ENCODE measurements at places on chromosomes 4 and X.

DNA sequence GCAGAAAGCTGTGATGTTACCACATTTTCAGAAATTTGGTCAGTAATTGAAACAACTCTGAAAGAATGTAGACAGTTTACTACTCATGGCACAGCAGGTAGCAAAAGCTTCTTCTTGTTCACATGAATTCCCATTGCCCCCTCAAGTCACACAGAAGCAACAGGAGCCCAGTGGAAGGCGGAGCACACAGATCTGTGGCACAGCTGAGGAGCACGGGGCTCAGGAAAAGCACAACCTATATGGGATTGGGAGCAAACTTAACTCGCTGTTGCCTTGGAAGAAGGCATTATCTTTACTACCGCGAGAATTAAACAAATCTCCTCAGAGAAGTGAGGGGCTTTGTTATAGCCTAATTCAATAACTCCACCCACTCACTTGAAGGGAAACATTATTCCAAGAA, 358.5 kb downstream of the SPOCK3 start:
- no peak for DNase-seq

GRCh38 chrX:135421932-135422809, at the start of gene SMIM10L2A:
SMIM10L2A (plus strand) TSS chrX:135421944; CDS start chrX:135422132, 188 bp downstream.
- DNase-seq = no peak

DNA sequence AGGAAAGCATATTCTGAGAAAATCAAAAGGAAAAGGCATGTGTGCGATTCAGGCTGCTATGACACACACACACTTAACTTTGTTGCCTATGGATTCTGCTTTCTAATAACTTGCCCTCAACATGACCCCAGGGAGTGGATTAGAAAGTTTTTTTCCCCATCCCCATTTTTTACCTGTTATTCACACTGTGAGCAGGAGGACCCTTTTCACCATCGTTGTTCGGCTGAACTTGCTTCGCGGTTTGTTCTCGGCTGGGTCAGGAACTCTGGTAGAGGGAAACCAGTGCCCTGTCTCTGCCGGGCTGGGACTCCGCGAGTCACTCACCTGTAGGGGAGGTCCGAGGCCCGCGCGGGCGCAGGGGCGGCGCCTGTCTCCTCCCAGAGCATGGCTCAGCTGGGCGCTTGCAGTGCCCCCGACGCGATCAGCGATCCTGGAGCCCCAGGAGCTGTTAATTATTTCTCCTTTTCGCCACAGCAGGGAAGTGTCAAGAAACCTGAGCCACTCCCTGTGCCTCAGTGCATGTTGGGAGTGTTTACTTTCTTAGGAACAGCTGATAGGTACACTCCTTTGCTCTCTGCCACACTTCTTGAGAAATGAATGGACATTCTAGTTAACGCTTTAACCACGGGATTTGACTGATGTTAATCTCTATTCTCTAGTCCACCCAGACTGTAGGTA, at the start of gene RASSF6:
Gene RASSF6, minus strand, starts transcription at position 322 of the 678 bp plus-strand sequence. CDS start 8,641 bp downstream, outside the sequence.
- no peak for DNase-seq

DNA sequence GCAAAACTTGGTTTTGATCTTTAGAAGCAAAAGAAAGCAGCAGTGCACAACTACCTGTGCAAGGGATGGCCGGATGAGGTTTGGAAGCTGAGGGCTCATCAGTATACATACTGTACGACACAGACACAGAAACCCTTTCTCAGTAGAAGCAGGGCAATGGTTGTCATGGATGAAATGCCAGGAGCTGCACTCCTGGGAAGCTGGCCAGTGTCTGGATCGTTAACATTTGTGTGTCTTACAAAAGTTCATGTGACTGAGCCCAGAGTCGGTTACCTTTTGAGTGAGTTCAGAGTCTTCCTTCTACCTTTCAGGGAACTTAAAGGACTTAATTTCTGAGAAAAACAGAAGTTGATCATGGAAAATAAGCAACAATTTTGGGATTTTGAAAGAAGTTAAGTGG, 230.3 kb downstream of the APBB2 start:
- no peak for DNase-seq

DNA sequence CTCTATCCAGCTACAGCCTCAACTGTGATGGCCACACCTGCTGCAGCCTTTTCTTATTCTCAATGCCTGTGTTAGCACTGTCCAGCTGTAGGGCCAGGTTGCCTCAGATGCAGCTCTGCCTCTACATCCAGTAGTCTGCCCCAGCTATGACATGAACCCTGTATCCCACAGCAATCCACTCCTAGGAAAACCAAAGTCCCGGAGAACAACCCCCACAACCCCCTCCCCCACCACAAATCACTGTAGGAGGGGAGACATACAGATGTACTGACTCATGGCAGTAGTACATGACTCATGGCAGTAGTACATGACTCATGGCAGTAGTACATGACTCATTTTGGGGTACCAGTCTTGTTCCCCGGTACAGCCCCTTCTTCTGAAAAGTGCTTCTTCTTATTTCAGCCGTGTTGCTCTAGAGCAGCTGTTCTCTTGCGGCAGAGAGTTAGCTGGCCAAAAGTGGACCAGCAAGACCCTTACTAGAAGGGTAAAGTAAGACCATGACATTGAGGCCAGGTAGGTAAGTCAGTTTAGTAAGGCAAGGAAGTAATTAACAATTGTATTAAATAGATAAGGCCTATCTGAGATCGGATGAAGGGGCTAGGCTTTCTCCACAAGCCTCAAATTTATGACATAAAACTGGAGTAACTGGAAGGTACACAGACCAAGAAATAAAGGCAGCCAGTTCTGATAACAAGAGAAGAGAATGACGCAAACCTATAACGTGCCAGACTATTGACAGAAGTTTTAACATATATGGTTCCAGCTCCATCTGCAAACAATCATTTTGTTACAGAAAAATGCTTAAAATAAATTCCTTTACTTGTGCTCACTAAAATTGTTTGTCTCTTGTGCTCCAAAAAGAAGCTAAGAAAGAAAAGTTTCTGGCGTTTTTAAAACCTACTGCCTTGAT, 221.4 kb downstream of the TACR3 start:
- DNase-seq = no peak

- no peak for DNase-seq
Measured at GRCh38 chr4:128661479-128661878, 148.0 kb upstream of the JADE1 start.

DNA sequence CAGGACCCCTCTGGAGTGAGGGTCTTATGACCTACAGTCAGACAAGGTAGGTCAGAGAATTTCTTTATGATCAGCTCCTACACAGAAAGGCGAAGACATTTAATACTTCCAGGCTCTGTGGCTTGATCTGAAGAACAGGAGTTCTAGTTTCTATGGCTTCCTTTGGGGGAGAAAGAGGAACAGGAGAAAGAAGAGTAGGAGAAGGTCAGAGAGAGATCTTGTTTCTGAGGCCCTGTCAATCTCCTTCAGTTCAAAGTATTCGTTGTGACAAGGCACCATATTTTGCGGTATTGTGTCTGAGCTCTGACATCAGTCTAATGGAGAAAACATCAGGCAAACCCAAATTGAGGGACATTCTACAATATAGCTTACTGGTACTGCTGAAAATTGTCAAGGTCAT, 16.7 kb downstream of the TMSB4X start:
- no peak for DNase-seq

DNA sequence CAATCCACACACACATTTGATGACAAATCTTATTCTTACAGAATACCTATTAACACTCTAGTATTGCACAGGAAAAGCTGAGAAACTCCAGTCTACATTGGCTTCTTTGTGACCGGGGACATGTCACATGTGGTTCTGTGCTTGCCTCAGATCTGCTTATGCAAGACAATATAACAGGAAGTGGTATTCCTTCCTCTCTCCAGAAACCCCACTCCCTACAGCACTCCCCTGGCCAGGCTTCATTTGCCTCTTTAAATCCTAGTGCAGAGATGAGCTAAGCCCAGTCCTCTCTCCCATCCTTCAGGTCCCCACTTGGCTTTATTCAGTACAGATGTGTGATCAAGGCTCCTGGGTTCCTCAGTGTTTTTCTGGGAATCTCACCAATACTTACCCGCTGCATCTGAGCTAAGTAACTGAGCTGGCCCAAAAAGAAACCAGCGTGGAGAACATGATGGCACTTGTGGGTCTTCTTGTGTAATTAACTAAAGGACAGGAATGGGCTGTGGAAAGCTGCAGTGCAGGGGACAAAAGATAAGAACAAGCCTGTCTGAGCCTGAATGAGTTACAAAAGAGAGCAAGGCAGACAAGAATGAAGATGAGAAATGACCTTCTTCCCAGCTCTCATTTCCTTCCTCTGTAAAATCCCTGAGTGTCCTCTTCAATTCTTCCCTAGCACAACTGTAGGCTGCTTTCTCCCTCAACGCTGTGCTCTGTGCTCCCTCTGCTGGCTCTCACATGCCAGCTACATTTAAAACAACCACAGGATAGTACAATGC, 105.6 kb downstream of the HNRNPD start:
- peak; percentile 85 for DNase-seq

GRCh38 chrX:129719268-129719667, 19.5 kb upstream of the XPNPEP2 start:
- no peak for DNase-seq

DNA sequence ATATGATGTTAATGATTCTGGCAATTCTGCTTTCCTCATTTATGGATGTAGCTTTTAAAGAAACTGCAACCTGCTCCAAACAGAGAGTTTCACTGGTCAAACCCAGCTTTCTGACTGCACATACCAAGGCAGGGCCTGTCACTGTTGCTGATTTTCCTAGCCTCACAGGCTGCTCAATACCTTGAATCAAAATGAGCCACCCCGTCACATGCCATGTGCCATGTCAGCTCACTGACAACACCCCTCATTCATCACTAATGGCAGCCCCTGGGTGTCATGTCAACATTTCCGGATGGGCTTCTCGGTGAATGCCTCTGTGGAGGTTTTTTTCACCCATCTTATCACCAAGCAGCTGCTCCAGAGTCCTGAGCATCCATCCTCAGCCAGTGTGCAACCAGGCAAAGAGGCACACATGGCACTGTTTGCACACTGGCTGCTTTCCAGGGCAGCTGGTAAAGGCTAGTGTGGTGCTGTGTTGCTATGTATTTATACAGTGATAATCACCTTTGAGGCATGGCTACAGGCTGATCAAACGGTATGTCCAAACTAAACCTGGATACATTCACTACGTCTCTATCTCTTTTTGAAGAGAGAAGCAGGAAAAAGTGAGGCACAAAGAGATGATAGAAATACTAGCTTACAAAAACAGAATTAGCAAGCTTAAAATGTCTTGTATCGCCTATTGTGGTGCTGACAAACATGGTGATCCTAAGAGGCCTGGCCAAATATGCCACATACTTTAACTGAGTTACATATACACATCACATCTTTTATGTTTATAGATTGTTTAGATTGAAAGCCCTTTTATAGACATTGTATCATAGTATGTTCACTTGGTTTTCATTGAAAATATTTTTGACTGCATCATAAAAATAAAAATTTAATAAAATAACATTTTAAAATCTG, 94.6 kb upstream of the INPP4B start:
- no peak for DNase-seq

DNA sequence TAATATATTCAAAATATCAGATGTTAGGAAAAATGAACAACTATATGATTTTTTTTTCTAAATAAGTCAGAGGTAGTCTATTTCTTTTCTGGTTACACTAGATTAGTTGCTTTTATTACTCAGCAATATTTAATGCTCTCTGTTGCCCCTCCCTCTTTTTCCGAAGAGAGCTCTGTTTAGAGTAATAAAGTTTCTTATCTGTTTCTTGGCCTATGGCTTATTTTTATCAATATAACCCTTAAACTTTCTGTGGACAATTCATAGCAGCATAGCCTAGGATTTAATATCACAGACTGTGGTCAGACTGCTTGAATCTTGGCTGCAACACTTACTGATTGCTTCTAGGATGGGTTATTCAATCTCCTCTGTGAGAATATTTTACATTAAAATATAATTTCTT, 2315.4 kb upstream of the AGA start:
- DNase-seq = no peak

- no peak for DNase-seq
Measured at GRCh38 chrX:981791-982626, 230.4 kb downstream of the CRLF2 start.

DNA sequence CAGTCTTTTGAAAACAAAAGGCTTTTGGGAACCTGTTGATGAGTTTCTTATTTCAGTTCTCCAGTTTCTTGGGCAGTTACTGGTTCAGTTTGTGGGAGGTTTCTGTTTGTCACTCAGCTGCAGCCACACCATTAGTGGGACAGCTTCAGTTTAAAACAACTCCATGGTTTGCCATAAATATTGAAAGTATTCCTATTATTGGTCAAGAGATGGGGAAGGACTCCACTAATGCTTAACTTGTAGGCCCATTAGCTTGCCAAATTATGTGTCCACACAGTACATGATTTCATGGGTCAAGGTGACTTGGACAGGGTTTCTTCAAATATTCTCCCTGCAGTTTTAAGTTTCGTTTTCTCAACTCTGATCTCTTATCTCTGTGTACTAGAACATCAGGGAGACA, 15.5 kb upstream of the ASIC5 start:
- no peak for DNase-seq

DNA sequence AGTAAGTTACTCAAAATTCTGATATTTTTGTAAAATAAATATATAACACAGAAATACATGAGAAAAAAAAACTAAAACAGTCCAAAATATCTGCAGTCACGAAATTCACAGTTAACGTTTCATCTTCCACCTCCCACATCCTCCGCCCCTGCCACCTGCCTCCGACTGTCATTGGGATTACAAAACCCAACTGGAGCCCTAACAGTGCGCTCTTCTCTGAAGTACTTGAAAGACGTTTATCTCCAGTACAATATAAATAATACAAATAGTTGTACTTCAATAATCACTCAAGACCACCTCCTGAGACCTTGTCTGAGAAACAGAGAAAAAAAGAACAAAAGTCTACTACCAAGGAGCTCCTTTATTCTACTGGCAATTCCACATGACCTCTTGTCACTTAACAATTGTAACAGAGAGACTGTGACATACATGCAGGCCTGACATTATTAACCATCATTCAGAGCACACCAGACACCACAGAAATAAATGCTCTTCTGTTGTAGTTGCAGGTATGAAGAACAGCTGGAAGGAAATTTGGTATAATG, 280.6 kb downstream of the PPP3CA start:
- DNase-seq = no peak

- DNase-seq = peak; percentile 70
Measured at GRCh38 chr4:158996669-158997074, 106.2 kb upstream of the RAPGEF2 start.

DNA sequence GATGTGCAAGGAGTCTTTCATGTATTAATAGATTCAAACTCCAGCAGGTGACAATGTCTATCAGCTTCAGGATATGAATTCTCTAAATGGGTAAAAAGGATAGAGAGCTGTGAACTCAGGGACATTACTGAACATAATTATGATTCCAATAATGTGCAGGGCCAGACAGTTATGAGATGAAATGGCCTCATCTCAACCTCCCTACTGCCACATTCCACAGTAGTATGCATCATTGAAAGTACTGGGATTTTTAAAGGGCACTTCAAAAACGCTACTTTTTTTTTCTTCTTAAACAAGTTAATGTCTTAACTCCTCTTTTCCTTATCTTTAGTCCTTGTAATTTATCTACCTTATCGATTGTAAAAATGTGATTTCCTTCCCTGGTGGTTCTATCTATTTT, 202.0 kb downstream of the APBB2 start:
- DNase-seq = no peak

DNA sequence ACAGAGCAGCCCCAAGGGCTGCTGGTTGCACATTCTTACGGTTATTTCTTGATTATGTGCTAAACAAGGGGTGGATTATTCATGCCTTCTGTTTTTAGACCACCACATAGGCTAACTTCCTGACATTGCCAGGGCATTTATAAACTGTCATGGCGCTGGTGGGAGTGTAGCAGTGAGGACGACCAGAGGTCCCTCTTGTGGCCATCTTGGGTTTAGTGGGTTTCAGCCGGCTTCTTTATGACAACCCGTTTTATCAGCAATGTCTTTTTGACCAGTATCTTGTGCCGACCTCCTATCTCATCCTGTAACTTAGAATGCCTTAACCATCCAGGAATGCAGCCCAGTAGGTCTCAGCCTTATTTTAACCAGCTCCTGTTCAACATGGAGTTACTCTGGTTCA, 212.4 kb upstream of the GRID2 start:
- no peak for DNase-seq

Data from suppressor macrophage treated with lipopolysaccharide for 4 hours (primary cell).